Neuronal stem cell (in vitro differentiated cells): ENCODE measurements at places on chromosomes 5 and 9.

GRCh38 chr5:111472579-111472978 is 39.8 kb downstream of the STARD4 start:
- DNase-seq: no peak

DNA sequence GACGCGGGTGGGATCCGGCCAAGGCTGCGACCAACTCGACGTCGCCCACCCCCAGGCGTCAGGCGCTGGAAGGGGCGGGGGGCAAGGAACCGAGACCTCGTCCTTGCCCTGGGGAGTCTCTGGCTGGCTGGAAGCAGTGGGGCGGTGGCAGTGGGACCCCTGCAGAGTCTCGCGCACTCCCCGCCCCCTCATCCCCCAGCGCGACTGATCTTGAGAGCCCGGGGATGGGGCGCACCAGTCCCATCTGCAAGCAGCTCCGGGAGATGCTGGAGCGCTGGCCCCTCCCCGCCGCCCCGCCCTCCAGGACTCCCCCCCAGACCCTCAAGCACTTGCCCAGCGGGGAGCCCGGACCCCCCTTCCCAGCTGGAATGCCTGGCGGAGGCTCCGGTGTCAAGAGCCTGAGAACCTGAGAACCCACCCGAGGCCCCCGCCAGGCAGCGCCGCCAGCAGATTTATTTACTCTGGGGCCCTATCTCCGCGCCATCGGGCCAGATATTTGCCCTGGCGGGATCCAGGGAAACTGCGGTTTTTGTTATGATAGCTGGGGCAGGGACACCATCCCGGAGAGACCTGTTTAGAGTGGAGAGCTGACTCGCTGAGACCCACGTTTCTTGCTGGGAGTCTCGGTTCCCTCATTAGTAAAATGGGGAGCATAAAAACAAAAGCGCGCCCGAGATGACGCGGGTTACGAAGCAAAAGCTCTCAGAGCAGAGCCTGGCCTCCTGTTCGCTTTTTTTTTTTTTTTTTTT is 1.2 kb downstream of the PRRT1B start:
- peak; percentile 18 for DNase-seq

GRCh38 chr5:116970318-116970717 is 395.7 kb upstream of the SEMA6A start:
- no peak for DNase-seq

DNA sequence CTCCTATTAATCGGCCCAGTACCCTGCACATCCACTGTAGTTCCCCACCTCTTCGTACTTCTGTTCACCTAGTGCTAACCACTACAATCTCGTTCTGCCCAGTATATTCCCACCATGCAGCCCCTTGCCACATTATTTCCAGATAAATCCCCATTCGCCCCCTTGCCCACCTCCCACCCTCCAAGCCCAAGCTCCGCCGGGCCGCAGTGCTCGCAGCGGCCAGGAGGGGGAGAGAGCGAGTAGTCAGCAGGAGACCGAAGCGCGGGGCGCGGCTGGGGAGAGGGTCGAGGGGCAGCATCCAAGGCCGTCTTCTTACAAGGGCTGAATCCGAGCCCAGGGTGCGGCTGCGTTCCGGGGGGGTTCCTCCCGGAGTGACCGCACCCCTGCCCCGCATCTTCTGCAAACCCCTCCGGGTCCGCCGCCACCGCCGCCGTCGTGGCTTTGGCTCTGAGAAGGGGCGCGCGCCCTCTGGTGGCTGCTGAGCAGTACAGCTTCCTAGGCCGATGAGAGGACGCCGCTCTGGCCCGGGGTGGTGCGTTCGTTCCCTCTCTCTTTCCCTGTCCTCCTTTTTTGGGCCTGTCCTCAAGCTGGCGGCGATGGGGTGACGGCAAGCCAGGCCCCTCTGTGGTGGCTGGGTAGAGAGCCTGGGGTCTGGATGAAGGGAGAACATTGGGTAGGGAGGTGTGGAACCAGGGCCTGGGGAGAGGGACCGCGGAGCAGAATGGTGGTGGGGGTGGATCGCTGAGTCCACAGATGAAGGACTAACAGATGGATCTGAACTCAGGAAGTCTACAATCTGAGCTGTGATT is 30.0 kb upstream of the PSD2 start:
- peak; percentile 85 for DNase-seq

DNA sequence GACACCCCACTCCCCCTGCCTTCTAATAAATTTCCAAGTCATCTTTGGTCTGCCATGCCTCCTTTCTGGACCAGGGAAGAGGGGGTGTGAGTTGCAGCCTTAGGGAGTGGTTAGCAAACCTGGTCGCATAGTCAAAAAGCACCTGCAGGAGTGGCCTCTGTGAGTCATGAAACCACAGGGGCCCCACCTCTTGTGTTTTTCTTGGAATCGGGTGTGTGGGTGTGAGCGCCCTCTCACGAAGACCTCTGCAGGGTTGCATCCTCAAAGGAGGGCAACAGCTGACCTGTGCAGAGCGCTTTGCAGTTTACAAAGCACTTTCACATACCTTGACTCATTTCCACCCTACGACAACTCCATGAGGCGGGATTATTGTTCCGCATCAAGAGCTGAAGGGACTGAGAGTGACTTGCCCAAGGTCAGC is 36.8 kb upstream of the TEX48 start:
- no peak for DNase-seq

DNA sequence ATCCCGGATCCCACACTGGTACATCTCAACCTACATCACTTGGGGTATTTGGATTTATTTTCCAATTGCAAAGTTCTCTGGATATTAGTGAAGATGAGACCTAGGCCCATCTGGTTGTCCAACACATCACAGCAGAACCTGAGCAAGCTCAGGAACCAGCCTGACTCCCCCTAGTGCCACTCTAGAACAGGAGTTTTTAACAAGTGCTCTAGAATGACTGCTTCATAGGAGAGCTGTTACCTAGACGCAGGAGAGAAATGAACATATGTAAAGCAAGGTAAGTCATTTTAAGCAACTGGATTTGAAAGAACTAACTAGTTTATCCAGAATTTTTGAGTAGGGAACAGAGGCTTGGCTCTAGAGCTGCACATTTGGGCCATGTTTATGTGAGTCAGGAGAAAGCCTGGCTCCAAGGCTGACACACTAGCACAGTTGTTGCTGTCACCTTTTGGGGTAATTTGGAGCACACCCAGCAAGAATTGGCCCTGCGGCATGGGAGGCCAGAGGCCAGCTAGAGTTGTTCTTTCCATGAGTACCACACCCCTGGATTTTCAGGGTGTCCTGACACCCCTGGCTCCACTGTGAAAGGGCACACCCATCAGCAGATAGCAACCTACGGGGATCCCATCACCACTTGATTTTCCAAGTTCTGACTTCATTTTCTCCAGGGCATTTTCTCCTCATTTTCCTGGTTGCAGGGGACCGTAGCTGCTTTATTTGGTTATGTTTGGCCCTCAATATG is 110.9 kb upstream of the LPAR1 start:
- DNase-seq: no peak

DNA sequence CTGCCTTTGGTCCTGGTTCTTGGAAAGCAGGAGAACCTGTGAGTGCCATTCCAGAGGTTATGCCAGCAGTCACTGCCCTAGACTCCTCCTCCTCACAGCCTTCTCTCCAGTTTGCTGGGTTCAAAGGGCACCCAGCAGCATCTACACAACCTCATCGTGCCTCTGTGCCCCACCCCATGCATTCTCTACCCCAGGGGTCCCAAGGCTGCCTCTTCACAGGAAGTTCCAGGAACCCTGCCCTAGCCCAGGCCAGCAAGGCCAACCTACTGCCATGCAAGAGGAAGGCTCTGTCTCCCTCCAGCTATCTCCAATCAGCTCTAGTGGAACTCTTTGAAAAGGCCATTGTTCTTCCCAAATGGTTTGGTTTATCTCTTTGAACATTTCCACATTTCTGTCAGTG is 21.2 kb downstream of the ENC1 start:
- no peak for DNase-seq

GRCh38 chr5:133727636-133728035 is 115.3 kb upstream of the FSTL4 start:
- DNase-seq: no peak

- DNase-seq: no peak
Measured at GRCh38 chr9:30935730-30936129, 1448.7 kb upstream of the ACO1 start.

- DNase-seq: peak; percentile 80
Measured at GRCh38 chr5:62043289-62044280, 262.4 kb upstream of the KIF2A start.

DNA sequence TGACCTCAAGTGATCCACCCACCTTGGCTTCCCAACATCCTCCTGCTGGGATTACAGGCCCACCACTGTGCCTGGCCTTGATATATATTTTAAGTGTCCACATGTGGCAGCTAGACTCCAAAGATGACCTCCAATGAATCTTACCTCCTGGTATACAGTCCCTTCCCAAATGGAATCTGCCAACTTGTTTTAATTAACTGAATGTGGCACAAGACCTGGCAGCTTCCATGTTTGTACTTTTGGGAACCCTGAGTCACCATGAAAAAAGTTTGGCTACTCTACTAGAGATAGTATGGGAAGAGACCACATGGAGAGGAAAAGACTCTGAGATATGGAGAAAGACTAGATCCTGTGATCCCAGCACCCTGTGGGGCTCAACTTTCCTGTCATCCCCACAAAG is 42.5 kb downstream of the CCL28 start:
- no peak for DNase-seq

- DNase-seq: no peak
Measured at GRCh38 chr5:57316798-57317327, 143.0 kb downstream of the GPBP1 start.

GRCh38 chr5:173883347-173883924 is 4.7 kb upstream of the CPEB4 start:
- no peak for DNase-seq

DNA sequence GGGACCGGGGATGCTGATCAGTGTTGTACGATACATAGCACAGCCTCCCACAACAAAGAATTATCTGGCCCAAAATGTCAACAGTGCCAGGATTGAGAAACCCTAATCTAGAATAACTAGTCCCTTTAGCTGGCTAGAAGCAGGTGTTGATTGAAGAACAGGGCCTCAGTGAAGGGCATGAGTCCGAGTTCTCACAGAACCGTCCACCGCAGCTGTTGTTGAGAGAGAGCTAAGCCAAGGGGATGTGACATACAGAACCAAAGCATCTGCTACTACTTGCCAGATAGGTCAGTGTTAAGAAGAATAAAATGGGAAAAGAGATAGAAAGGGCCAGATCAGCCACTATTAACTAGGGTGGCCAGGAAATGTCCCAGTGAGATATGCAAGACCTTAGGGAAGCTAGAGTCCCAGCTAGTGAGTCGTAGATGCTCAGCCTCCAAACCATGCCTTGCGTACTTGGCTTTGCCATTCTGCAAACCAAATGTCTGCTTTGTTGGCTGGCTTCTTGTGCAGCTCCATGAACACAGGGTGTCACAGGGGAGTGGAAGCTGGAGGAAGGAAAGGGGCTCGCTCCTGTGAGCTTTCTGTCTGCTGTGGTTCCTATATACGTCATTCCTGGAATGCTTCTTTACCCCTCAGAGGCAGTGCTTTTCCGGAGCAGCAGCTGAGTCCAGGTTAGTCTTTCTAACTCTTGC is 68.9 kb downstream of the FBXO38 start:
- DNase-seq: no peak

- no peak for DNase-seq
Measured at GRCh38 chr9:127104581-127105311, 17.7 kb downstream of the ANGPTL2 start.

- DNase-seq: no peak
Measured at GRCh38 chr5:118017536-118017935, 970.8 kb downstream of the DTWD2 start.

GRCh38 chr5:156473269-156473908 is 146.4 kb downstream of the SGCD start:
- no peak for DNase-seq

- no peak for DNase-seq
Measured at GRCh38 chr5:149038336-149039080, 24.4 kb downstream of the SH3TC2 start.

GRCh38 chr5:31770998-31771397 is 132.1 kb downstream of the PDZD2 start:
- DNase-seq: no peak

- DNase-seq: no peak
Measured at GRCh38 chr9:130576176-130576575, 3.2 kb upstream of the FUBP3 start.

GRCh38 chr9:4228606-4229005 is 71.3 kb downstream of the GLIS3 start:
- DNase-seq: no peak

DNA sequence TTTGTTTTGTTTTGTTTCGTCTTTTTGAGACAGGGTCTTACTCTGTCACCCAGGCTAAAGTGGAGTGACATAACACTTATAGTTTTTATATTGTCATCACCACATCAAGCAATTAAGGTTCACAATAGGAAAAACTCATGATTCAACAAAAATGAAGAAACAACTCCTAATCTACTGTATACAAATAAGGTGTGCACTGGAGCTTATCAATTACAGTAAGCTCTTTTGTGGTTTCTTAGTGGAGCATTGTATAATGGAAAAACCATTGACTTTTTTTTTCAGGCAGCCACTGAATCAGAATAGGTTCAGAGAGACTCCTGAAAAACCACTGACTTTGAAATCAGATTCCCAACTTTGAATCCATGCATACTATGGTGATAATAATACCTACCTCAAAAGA is 10.8 kb upstream of the PLIN2 start:
- no peak for DNase-seq

GRCh38 chr9:10014889-10015288 is 597.9 kb downstream of the PTPRD start:
- DNase-seq: no peak

DNA sequence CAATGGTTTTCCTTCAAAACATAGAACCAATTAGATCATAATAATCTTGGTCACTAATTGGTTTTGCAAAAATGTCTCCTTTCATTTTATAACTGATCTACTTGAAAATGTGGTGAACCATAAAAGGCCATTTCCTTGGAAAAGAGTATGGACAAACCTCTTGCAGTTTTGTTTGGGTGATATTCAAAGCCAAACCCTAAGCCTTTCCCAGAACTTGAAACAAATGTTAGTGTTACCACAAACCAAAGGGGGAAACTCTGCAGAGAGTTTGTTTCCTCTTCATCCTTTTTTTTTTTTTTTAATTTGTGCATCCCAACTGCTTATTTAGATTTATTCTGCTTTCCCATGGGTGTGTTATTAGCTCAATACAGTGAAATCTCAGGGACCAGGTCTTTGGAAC is 204.4 kb upstream of the ADAMTSL1 start:
- DNase-seq: no peak

- no peak for DNase-seq
Measured at GRCh38 chr9:131012396-131012917, 3.5 kb downstream of the LAMC3 start.

DNA sequence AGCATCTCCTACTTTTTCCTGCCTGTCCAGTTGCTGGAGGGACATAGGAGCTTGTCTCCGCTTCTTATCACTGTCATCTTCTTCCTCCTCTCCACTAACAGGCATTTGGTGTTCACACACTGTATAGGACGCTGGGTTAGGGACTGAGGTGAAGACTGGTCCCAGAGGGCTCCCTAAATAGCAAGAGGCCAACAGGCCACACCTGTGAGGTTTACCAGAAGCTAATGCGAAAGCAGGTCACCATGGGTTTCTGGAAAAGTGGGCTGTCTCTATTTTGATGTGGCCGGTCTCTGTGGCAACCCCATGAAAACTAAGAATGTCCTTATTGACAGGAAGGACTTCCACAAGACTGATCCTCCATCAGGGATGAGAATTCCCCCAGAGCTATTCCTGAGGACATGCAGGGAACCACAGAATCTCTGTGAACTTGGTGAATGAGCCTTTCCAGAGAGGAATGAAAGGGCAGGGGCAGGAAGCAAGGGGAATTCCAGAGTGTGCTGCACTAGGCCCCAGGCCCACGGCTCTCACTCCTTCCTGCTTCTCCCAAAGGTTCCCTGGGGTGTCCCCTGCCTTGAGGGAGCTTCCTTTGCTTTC is 61.7 kb downstream of the DAP start:
- no peak for DNase-seq
